ENCODE measurements at places on chromosomes 6 and 20.

GRCh38 chr6:22596011-22596410 is 26.6 kb downstream of the HDGFL1 start:
- DNase-seq: no peak

DNA sequence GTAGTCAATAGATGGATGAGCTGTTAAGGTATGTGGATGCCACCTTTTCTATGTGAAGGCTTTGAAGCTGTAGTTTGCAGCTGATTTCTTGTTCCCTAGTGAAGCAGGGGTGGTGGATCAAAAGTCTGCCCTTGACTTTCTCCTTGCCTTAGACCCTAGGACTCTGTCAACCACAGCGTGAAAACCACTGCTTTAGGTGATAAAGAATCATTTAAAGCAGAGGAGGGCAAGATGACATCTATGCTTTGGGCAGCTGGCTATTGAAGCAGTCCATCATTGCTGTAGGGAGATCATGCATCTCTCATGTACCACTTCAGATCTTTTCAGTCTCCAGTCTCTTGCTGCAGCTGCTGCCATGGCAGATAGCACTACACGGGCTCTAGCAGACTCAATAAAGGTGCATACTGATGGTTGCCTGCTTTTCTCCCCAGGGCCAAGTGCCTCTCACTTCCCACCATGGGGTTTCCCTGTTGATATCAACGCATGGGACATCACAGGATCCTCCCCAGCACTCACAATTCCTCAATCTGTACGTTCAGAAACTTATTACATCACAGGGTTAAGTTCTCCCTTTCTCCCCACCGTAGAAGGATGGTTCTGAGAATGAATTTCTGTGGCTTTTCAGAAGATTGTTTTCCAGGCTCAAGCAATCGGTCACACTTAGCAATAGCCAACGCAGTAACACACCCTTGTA is 122.0 kb upstream of the STMND1 start:
- DNase-seq: no peak

- DNase-seq: no peak
Measured at GRCh38 chr20:39789411-39789810, 827.3 kb downstream of the DHX35 start.

- DNase-seq: no peak
Measured at GRCh38 chr20:62305149-62305764, 2.5 kb downstream of the ADRM1 start.

- no peak for DNase-seq
Measured at GRCh38 chr6:157651731-157652490, 171.1 kb upstream of the SNX9 start.

DNA sequence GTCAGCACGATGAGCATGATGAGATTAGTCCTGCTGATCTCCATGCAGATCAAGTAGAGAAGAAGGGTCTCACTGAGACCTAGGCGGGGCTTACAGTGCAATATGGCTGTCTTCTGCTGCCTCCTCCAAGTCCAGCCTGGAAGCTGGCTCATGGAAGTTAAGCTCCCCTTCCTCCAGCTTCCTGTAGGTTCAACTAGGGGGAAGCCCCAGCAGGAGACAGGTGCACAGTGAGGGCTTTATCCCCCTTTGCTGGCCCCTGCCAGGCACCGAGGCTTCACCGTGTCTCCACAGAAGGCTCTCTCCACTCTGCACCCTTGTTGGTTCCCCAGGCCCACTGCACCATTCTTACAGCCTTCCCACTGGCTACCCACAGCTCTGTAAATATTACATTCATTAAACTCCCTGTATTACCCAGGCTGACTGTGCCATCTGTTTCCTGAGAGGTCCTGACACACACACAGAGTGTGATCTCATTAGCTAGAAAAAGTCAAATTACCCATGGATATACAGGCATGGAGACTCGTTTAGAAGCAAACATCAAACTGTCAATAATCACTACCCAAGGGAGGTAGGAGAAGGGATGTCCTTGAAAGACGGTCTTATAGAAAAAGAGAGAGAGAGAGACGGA is 90.4 kb downstream of the SLC2A10 start:
- DNase-seq: no peak

DNA sequence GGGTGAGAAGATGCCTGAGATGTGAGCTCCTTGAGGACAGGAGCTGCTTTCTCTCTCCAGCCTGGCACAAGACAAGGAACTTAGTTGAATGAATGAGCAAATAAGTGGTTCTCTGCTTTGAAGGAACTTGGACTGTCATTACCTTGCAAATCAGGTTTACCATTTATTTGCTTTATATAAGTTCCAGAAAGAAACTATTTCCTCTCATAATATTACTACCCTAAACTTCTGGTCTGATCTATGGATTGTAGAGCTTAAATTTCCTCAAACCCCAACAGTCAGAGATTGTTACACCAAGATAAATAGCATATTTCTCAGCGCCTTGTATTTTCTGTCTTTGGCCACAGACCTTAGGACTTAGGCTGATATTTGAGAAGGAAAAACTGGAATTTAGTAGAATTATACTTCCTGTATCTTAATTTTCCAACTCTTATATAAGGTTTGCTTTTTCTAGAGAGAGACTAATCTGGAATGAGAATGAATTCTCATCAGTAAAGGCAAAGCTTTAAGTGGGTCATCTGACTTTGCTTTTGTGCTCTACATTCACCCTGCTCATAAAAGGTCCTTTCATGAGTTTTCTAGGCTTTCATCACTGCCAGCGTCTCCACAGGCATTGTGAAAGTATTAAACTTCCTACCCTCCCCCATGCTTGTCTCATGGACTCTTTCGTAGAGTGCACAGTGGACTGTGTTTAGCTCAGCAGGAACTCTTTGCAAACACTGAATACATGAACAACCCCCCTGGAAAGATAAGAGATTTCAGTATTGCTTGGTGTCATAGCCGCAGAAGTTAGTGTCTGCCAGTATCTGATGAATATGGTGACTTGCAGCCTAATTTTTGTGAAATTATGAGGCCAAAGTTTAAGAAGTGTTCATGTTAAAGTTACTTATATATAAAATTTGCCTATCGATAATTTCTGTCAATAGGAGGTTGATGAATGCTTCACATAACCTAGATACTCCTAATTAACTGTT is 74.0 kb downstream of the PTPRA start:
- no peak for DNase-seq

DNA sequence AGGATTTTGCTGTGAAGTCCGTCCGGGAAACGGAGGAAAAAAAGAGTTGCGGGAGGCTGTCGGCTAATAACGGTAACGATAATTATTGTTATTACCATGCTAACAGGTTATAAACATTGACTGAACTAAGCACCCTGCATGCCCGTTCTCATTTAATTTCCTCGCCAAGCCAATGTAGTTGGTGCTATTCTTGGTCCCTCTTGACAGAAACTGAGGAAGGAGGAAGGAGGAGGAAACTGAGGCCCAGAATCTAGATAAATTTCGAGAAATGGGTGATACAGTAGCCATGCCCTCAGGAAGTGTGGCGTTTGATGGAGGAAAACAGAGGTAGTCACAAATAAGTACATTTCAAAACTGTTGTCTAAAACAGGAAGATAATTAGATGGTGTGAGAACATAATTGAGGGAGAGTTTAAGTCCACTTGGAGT is 474 bp downstream of the TPX2 start:
- DNase-seq: no peak

DNA sequence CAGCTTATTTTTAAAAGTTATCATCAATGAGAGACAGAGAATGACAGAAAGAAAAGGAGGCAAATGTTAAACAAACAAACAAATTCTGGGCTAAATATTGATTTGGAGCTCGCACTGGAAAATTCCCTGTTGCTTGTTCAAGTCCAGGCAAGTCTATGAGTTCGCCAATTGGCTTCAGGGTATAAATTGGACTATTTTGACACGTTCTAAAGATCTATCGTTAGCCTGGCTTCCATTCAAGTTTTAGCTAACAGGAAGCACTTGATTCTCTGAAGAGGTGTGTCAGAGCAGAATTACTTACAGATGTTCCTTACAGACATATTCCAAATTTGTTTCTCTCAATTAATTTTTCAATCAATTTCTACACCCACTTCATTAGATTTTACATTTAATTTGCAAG is 15.8 kb upstream of the RFPL4B start:
- no peak for DNase-seq

DNA sequence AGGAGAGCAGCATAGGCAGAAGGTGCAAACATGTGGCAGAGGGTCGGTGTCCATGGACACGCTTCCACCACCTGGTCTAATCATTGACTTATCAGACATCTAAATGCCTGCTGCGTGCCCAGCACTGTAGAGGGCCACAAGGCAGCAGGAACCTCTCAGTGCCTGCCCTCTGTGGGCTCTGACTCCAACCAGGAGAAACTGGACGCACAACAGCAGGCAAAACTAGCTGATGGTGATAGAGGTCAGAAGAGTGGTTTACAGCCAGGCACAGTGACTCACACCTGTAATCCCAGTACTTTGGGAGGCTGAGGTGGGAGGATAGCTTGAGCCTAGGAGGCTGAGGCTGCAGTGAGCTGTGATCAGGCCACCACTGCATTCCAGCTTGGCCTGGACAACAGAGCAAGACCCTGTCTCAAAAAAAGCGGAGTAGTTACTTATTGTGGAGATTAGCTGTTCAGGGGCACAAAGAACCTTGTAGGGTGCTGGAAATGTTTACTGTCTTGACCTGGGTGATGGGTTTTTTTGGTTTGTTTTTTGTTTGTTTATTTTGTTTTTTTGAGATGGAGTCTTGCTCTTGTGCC is 46.5 kb downstream of the PPARD start:
- DNase-seq: no peak

All from activated T-helper 9 cell treated with anti-CD3 and anti-CD28 coated beads, Interleukin-2, amount 50 U/mL, for 16 hours (primary cell).